ENCODE measurements at places on chromosomes 11 and 22. TPM values are rescaled to one million over a fixed set of nuclear protein-coding genes. Genes with fewer than 3 reads are reported as not detected.

RAG2 gene
- total RNA-seq = not detected

CHADL gene
- total RNA-seq = 0.23 TPM

FLRT1 gene
- not detected for total RNA-seq

DNA sequence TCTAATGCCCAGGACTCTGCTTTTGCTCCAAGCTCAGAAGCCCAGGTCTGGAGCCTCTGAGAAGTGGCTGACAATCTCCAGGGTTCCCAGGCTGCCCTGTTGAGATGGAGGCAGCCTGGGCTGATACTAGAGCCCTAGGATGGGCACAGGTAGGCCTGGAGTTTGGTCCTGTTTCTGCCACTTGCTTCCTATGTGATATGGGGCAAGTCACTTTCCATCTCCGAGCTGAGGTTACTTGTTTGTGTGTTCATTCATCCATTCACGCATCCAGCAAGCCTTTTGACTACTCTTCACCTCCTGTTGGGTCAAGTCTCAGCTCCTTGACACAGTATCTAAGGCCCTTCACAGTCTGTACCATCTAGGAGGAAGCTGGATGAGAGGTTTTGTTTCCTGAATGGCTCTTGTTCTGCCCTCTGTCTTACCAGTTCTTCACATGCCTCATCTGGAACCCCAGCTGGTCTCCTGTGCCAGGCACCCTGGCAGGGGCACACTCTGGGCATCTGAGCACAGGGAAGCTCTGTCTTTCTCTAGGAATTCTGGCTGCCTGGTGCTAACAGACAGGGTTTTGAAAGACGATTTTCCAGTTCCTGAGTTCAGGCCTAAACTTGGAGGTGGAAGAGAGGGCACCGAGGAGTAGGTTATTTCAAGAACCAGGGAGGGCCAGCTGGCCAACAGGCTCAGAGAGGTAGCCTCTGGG lies 53.2 kb upstream of the AMPD3 start:
- no peak for DNase-seq

GRCh38 chr11:87339416-87339815 lies 301.7 kb downstream of the TMEM135 start:
- no peak for DNase-seq

DNA sequence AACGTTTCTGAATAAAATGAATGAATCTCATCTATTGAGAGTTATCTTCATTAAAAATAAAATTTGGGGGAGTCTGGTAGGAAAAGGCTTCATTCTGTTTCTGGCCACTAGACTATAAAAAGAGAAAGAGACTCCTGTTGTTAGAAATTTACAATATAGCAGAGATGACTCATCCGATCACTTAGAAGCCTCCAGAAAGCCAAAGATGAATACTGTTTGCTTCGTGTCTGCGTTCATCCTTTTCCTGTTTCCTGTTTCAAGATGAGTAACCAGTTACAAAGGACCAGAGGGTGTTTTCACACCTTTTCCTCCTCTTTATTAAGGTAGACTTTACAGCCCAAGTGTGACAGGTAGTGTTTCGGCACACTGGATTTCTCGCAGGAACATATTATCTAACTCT lies 1120.7 kb downstream of the LRRC4C start:
- DNase-seq = no peak

GRCh38 chr22:24938741-24939341 lies 7.7 kb downstream of the LHFPL7 start:
- peak; percentile 26 for DNase-seq

DNA sequence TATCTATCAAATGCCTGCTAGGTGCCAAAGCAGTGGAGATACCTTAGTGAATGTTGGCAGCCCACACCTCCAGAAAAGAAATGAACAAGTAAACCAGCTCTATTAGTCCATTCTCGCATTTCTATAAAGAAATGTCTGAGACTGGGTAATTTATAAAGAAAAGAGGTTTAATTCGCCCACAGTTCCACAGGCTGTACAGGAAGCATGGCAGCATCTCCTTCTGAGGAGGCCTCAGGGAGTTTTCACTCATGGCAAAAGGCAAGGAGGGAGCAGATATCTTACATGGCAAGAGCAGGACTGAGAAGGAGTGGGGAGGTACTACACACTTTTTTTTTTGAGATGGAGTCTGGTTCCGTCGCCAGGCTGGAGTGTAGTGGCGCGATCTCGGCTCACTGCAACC lies 18.7 kb upstream of the ZC3H12C start:
- no peak for DNase-seq

- no peak for DNase-seq
These were observed 2.5 kb downstream of the TXN2 start for GRCh38 chr22:36478966-36479365.

DNA sequence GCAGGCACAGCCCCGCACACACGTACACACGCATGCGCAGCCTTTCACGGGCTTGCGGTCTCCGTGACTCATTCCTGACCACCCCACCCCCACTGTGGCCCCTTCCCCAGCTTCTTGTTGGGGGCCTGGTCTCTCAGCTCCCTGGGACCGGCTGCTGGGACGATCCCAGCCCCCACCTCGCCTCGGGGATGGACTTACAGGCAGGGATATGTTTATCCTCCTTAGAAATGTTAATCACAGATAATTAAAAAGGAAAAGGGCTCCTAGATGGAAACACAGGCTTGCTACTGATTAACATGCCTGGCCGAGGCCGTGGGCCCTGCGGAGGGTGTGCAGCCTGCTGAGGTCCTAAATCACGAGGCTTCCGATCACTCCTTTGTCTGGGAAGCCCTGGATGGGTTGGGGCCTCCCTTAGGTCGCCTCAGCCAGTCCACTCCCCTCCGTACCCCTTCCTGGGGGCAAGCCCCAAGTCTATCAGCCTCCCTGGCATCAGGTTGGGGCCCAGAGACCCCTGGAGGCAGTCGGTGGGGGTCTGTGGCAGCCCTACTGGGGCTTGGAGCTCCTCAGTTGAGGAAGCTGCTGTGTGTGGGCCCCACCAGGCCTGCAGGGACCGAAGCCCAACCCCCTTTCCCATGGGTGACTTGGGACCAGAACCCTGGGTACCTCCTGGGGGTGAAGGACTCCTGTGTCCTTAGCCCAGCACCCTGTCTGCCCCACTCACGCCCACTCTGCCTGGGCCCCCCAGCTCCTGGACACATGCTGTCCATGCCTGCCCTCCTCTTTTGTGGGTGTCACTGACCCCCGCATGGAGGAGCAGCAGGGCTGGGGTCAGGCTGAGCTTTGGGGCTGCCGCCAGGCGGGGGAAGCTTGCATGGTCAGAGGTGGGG lies 20.6 kb downstream of the TSPAN4 start:
- no peak for DNase-seq

- no peak for DNase-seq
These were observed 9.6 kb upstream of the CD81 start for GRCh38 chr11:2367266-2368160.

DNA sequence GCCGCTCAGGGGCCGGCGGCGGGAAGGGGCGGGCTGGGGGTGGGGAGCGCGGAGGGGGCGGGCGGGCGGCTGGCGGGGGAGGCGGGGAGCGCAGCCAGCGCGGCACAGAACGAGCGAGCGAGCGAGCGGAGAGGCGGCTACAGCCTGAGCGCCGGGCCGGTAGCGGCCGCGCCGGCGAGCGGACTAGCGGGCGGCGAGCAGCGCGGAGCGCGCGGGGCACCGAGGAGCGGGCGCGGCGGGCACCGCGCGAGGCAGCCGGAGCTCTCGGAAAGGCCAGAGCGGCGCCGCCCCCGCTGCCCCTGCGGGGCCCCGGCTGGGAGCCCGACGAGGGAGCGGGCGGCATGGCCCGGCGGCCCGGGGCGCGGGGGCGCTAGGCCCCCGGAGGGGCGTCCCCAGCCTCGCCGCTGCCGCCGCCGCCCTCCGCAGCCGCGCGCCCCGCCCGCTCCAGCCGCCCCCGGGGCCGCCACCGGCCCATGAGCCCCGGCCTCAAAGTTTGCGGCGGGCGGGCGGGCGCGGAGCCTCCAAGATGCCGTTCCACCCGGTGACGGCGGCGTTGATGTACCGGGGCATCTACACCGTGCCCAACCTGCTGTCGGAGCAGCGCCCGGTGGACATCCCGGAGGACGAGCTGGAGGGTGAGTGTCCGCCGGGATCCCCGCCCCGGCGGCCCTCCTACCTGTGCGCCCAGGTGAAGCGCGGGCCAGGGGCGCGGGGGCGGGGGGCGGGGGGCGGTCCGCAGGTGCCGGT lies at the start of gene CABP7:
TSS of gene CABP7 (plus strand) at position 105 of the 747 bp plus-strand sequence. CDS start at position 527, 422 bp downstream.
- no peak for DNase-seq

DNA sequence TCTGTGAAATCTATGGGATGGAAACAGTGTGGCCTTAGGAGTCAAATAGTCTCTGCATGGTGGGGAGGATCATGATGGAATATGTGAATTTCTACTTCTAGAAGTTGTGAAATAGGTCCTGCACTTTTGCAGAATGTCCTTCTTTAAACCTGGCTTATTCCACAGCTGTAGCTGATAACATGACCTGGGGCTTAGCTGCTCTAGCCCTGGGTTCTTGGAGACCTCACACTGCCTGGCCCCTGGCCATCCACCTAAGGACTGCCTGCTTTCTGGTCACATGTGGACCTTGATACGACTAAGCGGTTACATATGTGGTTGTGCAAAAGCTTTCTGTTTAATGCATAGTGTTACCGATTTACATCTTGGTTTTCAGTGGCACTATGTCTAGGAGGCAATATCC lies 88.2 kb downstream of the SWAP70 start:
- no peak for DNase-seq

- no peak for DNase-seq
These were observed 23.1 kb upstream of the CHST1 start for GRCh38 chr11:45688472-45689033.
